LNCaP clone FGC (cell line): ENCODE measurements at places on chromosomes 16 and 17.

GRCh38 chr17:74730491-74731346 is 6.3 kb upstream of the RAB37 start:
- DNase-seq: no peak

DNA sequence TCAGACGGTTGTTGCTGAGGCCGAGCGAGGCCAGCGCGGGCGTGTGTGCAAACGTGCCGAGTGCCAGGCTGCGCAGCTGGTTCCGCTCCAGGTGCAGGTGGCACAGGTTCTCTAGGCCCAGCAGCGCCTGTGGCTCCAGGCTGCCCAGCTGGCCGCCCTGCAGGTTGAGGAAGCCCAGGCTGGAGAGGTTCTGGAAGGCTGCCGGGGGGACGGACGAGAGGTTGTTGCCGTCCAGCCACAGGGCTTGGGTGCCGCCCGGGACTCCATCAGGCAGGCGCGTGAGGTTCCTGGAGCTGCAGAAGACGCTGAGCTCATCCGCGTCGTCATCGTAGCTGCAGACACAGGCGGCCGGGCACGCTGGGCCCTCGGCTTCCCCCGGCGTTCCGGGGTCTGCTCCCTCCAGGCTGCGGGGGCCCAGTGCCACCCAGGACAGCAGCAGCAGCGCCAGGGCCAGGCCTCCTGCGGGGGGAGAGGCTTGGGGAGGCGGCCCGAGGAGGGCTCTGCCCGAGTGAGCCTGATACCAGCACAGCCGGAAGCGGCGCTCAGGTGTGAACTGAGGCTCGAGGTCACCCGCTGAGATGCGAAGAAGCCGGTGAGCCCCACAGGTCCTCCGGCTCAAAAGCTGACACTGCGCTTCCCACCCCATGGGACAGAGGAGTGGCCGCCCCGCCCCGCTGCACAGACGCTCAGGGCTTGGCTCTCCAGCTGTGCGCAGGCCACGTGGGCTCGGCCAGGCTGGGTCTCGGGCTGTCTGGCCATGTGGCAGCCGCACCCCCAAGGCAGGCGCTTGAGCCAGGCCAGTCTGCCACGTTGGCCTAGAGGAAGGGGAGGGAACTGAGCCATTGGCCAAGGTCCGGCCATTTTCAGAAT is 1.3 kb downstream of the IGFALS start:
- DNase-seq: no peak

- no peak for DNase-seq
These were observed 11.6 kb downstream of the SLC52A1 start for GRCh38 chr17:5023588-5024147.

GRCh38 chr17:73137376-73137775 is 27.4 kb upstream of the SSTR2 start:
- DNase-seq: no peak

DNA sequence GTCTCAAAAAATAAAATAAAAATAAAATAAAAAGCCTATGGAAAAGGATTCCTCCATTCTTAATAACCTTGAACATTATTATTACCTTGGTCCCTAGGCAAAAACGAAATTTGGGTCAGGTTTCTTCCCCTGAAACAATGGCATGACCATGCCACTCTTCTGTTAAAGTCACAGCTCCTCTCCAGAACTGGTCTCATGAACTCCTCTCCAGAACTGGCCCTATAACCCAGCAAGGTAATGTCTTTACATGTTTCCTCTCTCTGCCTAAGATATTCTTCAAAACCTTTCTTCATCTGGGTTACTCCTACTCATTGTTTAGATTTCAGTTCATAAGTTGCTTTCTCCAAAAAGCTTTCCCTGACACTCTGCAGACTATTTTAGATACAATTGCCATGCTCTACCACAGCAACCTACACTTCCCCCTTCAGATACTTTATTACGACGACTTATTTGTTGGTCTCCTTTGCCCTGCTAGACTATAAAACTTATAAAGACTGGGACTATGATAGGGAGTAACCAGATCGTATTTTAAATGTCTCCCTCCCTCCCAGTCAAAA is 13.5 kb downstream of the TRIM37 start:
- DNase-seq: no peak

DNA sequence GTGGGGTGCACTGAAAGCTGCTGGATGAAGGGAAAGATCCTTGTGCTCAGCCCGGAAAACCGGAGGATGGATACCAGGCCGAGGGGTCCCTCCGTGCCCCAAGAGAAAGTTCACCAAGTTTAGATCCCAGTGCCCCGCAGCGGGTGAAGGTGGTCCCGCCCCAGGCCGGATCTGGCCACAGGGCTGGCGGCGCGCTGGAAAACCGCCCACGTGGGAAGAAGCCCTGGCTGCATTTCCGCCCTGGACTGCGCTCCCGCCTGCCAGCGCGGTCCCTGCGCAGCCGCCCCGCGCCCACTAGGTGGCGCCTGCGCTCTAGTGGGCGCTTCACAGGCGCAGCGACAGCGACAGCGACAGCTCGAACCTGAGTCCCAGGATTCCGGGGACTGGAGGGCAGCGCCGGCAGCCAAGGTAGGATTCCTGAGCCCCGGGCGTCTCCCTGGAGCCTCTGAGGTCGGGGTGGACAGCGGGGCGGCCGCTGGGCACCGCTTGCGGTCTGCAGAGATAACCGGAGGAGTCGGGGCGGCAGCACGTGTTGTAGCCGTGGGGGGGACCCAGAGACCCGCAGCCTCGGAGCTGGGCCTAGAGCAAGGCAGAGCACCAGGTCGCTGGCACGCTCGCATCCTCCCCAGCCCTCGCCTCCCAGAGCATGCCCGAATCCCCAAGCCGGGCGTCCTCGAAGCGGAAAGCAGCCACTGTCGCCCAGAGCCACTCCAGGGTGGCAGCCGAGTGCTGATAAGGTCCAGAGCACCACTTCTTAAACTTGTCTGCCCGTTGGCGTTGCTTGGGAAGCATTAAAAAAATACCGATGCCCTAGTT is at the start of gene CHD9:
CHD9 (plus strand) TSS at position 322 of the 816 bp plus-strand sequence. CDS start 101,099 bp downstream, outside the sequence.
- DNase-seq: peak; percentile 71

- DNase-seq: no peak
These were observed 1.2 kb upstream of the SOST start for GRCh38 chr17:43759836-43760235.

- no peak for DNase-seq
These were observed 24.5 kb downstream of the RCVRN start for GRCh38 chr17:9880582-9880999.
